Spinal cord (tissue), 10 donors: ENCODE measurements at places on chromosomes 1 and 21. TPM values are rescaled to one million over a fixed set of nuclear protein-coding genes. Genes with fewer than 3 reads are reported as not detected.

DNA sequence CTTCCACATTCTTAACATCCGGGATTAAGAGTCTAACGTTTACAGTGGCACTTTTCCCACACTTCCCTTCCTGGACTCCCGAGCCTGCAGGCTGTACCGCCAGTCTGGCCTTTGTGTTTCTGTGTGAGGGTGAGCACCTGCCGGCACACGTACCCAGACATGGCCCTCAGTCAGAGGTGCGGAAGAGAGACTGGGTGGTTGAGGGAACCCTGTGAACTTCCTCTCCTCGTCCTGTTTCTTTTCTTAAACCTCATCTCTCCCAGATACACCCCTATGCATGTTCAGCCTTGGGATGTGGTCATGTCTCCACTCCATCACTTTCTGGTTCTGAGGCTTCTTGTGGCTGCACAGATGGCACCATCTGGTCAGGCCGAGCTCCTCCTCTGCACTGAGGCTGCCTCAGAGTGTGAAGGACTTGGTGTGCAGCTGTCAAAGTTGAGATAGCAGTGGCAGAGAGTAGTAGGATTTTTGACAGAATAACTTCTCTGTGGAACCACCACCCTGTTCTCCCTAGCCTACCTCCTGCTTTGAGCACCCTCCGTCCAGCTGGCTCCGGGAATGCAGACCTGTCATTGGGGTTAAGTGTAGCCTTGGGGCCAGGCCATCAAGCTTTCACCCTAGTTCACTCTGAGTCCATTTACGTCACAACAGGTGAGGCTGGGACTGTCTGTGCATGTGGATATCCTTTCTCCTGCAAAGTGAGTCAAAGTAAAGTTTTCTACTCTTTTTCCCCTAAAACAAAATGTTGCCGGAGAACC is 31.4 kb downstream of the VASH2 start:
- H3K27me3 ChIP-seq, result no peaks in the 10 kb centered on the region
- peaks cover 23% of the 10 kb centered on the region for H3K36me3 ChIP-seq
- DNase-seq, result no peak
- H3K4me1 ChIP-seq, result peaks cover 24% of the 10 kb centered on the region
- H3K27ac ChIP-seq, result no peak overlapping the region
- H3K4me3 ChIP-seq, result no peak overlapping the region

DNA sequence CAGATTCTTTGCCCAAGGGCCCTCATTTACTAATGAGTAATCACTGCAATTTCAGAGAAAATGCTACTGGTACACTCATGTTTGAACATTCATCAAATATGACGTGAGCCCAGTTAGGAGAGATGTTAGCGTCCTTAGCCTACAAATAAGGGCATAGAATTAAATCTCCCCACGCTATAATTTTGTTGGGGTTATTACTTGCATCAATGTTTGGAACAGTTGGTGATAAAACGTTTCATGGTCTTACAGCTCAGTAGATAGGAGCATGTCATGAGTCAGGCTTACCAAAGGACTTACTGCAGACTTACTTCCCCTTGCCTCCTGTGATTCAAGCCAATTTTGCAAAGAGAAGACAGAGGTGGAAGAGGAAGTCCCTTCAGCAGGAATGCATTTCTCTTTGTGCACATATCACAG is 304.0 kb downstream of the KIF26B start:
- no peak for DNase-seq
- no peak overlapping the region for H3K4me3 ChIP-seq
- H3K27ac ChIP-seq, result no peak overlapping the region
- no peaks in the 10 kb centered on the region for H3K36me3 ChIP-seq

DNA sequence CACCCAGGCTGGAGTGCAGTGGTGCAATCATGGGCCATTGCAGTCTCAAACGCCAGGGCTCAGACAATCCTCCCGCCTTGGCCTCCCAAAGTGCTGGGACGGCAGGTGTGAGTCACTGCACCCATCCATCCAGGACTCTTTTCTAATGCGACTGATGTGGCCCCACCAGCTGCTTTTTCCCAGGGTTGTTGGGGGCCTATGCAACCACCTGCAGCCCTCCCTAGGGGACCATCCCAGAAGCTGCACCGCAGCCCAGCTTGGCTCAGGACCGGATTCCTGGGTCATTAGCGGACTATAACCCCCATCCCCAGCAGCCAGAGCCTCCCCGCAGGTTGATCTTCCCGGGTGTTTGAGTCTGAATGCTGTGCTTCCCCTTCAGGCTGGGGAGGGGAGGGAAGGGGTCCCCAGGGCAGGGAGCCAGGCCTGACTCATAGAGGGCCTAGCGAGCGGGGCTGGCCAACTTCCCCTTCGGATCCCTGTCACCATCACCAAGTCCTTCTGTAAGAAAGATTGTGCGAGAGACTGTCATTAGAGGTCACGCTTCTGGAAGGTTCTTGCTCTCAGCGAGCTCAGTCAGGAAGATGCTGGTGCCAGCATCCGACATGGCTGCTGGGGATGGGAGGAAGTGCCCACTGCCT is 108.7 kb upstream of the ACTRT2 start:
- DNase-seq, result no peak
- peaks cover 2% of the 10 kb centered on the region for H3K36me3 ChIP-seq
- H3K4me3 ChIP-seq, result no peak overlapping the region
- H3K27me3 ChIP-seq, result no peaks in the 10 kb centered on the region
- peaks cover 36% of the 10 kb centered on the region for H3K4me1 ChIP-seq
- H3K27ac ChIP-seq, result no peak overlapping the region

The LMOD1 gene
- 4.6 TPM for polyA plus RNA-seq

The ADCY10 gene
- 0.77 TPM for polyA plus RNA-seq
